ENCODE measurements at places on chromosomes 2 and 18.

GRCh38 chr18:48923746-48924629, 26.8 kb downstream of the SMAD7 start:
- H3K36me3 ChIP-seq, result peaks cover 2% of the 10 kb centered on the region
- H3K27ac ChIP-seq, result peak overlapping the region; percentile 83
- peaks cover 74% of the 10 kb centered on the region for H3K4me1 ChIP-seq
- H3K4me3 ChIP-seq, result peak overlapping the region; percentile 86
- H3K27me3 ChIP-seq, result no peaks in the 10 kb centered on the region
- no peak for DNase-seq

GRCh38 chr18:27685807-27686412, 491.0 kb downstream of the CDH2 start:
- no peak overlapping the region for H3K27ac ChIP-seq
- H3K36me3 ChIP-seq, result no peaks in the 10 kb centered on the region
- no peak for DNase-seq

DNA sequence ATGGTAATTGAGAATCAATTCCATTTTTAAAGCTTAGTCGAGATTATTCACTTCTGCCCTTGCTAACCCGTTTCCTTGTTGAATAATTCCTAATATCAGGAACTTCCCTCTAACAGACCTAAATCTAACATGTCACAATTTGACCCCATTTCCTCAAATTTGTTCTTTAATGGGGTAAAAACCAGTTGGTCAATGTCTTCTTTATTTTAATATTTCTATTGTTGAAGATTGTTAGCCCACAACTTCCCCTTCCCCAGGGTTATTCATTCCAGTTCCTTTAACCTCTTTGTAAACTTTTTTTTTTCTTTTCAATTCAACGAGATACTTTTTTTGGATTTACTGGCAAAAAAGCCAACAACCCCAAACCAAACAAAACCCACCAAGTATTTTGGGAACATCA, 7.3 kb downstream of the TNFRSF11A start:
- H3K4me1 ChIP-seq, result peaks cover 37% of the 10 kb centered on the region
- peaks cover 57% of the 10 kb centered on the region for H3K27me3 ChIP-seq
- H3K4me3 ChIP-seq, result no peak overlapping the region
- no peaks in the 10 kb centered on the region for H3K36me3 ChIP-seq
- no peak for DNase-seq

GRCh38 chr18:59047321-59048047, 92.2 kb upstream of the SEC11C start:
- H3K4me1 ChIP-seq, result peaks cover 6% of the 10 kb centered on the region
- peaks cover 48% of the 10 kb centered on the region for H3K27me3 ChIP-seq
- no peak overlapping the region for H3K4me3 ChIP-seq
- no peak for DNase-seq
- H3K36me3 ChIP-seq, result no peaks in the 10 kb centered on the region

DNA sequence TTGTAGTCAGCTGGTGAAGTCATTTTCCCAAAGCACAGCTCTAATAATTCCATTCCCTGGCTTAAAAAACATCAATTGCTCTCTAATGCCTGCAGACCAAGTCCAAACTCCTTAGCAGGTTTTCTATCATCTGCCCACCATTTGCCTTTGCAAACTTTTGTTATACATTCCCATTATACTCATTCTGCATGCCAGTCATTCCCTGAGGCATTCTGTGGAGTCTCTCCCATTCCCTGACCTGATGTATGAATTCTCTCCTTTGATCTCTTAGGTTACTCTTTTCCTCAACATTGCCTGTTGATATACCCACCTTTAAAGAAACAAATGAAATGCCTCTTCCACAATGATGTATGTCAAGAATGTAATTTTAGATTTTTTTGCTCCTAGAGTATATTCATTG, 852.0 kb upstream of the FSHR start:
- H3K27me3 ChIP-seq, result no peaks in the 10 kb centered on the region
- H3K36me3 ChIP-seq, result no peaks in the 10 kb centered on the region

DNA sequence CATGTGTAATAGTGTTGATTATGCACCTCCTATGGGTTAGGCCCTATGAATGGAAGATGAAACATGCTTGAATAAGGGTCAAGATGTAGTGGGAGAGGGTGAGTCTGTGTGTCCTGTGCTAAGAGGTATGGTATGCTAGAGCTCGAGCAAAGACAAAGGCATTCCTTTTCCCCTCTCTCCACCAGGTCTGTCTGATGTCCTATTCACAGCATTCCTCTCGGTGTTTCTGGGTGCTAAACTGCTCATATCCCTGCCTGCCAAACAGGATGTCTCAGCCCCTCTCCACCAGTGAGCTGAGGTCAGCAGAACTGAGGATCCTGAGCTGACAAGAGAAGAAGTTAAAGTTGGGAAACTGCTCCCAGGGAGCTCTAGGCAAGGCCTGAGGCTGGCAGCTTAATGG, 344.9 kb downstream of the TSN start:
- no peak overlapping the region for H3K27ac ChIP-seq
- no peak for DNase-seq
- no peak overlapping the region for H3K4me3 ChIP-seq
- H3K27me3 ChIP-seq, result no peaks in the 10 kb centered on the region

DNA sequence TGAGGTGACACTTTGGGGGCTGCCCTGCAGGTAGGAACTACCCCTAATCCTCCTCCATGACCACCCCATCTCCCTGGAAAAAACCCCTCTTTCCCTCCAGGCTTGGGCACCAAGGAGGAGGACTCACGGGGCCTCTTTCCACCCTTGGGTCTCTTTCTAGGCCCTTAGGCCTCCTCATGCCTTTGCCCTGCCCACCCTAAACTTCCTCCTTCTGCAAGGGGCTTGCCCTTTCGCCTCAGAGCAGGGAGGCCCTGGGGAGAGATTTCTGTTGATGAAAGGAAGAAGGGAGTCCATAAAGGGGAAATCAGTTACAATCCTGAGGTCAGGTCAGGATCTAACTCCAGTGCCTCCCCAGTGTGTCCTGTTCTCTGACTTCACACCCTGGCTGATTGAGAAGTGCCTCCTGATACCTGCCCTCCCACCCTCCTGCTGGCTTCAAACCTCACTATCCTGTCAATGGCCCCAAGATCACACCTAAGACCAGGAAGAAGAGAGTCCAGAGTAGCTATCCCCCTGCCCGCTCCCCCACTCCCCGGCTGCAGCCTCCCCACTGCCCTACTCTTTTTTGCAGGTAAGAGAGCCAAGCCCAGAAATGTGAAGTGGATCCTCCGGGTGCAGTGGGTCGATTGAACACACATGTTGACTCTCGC, 16.7 kb upstream of the TNS1 start:
- no peaks in the 10 kb centered on the region for H3K27me3 ChIP-seq
- no peaks in the 10 kb centered on the region for H3K4me1 ChIP-seq
- no peak overlapping the region for H3K4me3 ChIP-seq
- no peak overlapping the region for H3K27ac ChIP-seq

GRCh38 chr18:13416848-13417247, 198.3 kb downstream of the LDLRAD4 start:
- peaks cover 6% of the 10 kb centered on the region for H3K36me3 ChIP-seq
- no peak for DNase-seq
- H3K27me3 ChIP-seq, result no peaks in the 10 kb centered on the region
- no peak overlapping the region for H3K4me3 ChIP-seq
- no peak overlapping the region for H3K27ac ChIP-seq

DNA sequence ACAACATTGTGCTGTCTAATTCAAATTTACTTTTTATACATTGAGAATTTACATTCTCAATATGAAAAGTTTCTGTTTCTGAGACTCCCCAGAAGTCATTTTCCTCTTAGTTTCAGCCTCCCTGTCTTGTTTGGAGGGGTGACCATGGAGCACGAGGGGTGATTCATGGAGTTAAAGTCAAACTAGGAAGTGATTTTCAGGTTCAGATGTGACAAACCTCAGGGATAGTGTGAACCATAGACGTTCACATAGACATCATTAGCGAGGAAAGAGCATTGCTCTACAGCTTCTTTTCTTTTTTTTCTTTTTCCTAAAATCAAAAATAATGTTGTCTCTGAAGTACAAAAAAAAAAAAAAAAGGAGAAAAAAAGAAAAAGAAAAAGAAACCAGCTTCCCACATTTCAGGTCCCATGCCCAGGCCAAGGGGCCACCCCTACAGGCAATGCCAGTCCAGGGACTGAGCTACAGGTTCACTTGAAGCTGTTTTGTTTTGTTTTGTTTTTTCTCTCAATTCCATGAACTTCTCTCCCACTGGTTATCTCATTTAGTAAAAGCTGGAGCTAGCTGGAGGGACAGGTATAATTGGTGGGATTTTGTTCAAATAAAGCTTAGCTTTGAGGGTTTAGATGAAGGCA, 18.1 kb upstream of the LCLAT1 start:
- no peaks in the 10 kb centered on the region for H3K27me3 ChIP-seq
- DNase-seq, result no peak
- peaks cover 49% of the 10 kb centered on the region for H3K4me1 ChIP-seq
- peak overlapping the region; percentile 88 for H3K27ac ChIP-seq
- H3K36me3 ChIP-seq, result no peaks in the 10 kb centered on the region

GRCh38 chr18:3329872-3330271, 67.9 kb downstream of the MYL12B start:
- peaks cover 30% of the 10 kb centered on the region for H3K27me3 ChIP-seq
- no peak overlapping the region for H3K4me3 ChIP-seq
- DNase-seq, result no peak

DNA sequence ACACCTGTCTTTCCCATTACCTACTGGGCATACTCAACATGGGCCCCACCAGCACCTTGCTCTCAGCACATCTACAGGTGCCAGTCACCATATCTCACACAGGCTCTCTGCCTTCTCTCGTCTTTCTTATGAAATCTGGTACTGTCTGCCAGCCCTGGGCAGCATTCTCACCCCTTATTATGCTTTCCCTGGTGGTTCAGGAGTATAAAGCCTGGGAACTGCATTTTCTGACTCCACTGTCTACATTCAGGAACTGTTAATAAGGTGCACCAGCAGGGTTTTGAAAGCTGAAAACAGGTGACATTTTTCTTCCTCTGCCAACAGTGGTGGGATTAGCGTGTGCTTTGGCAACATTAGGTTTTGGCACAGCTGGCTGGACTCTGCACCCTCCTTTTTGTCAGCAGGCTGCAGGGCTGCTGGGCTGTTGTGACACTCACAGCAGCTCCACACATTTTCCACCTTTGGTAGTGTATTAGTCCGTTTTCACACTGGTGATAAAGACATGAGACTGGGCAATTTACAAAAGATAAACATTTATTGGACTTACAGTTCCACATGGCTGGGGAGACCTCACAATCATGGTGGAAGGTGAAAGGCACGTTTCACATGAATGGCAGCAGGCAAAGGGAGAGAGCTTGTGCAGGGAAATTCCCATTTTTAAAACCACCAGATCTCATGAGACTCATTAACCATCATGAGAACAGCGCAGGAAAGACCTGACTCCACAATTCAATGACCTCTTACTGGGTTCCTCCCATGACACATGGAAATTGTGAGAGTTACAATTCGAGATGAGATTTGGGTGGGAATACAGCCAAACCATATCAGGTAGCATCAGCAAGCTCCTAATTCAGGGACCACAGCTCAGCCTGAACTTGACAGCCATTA, 343.1 kb upstream of the LYPD1 start:
- no peak overlapping the region for H3K27ac ChIP-seq
- no peaks in the 10 kb centered on the region for H3K27me3 ChIP-seq
- DNase-seq, result no peak
- no peaks in the 10 kb centered on the region for H3K36me3 ChIP-seq
- H3K4me1 ChIP-seq, result no peaks in the 10 kb centered on the region

DNA sequence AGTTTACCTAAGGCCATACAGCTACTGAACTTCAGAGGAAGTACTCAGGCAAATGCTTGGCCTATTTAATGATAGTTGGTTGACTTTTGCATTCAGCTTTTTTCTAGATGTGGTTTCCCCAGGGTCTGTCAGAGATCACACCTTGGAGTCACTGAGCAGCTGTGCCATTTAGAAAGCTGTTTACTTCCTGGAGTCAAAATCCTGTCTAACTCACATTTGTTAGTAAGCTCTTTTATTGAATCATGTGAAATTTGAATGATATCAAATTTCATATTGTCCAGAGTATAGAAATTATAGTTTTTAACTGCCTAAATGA, 7.6 kb upstream of the TRIB2 start:
- H3K4me3 ChIP-seq, result no peak overlapping the region
- H3K36me3 ChIP-seq, result no peaks in the 10 kb centered on the region
- peaks cover 7% of the 10 kb centered on the region for H3K27me3 ChIP-seq
- DNase-seq, result no peak
- H3K27ac ChIP-seq, result no peak overlapping the region

All from activated T-cell treated with anti-CD3 and anti-CD28 coated beads, Interleukin-2, amount 50 U/mL, for 72 hours (primary cell).